ENCODE measurements at places on chromosomes 5 and 9.

DNA sequence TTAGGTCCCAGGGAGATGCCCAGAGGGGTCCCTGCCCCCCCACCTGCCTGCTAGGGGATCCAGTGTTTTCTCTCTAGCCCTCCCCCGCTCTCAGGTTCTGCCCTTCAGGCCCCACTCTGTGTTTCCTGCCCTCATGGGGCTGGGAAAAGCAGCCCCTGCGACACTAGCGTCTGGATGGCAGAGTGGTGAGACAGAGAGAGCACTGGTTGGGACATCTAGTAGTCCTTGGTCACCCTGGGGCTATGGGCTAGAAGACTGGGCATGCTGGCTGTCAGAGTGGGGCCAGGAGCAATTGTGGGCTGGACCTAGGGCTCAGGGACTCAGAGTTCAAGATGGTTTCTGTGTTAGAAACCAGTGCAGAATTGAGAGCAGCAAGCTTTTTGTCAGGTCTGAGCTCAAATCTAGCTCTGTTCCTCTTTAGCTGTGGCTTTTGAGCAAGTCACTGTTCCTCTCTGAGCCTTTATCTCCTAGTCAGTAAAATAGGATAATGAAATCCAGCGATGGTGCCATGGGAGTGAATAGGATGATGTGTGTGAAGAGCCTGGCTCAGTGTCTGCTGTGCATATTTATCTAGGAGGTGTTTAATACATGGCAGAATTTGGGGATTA is 39.0 kb downstream of the RGS3 start:
- no peak for DNase-seq

GRCh38 chr5:94540856-94541494 is 77.4 kb downstream of the KIAA0825 start:
- no peak for DNase-seq

DNA sequence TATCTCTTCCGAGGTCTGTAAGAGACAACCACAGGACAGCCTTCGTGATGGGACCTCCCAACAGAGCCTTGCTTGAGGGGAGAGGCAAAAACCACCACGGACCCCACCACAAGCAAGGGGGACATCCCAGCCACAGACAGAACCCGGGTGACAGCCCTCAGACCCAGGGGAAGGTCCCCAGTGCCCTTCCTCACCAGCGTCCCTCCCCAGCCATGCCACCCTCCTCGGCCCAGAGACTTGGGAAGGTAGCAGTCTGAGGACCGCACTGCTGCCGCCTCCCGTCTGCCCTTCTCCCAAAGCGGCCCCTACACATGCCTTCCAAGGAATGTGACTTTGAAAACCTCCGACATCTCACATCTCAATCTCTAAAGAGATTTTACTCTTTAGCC is 13.4 kb downstream of the IPPK start:
- DNase-seq: no peak

GRCh38 chr9:72728031-72728770 is 206.8 kb downstream of the TMC1 start:
- no peak for DNase-seq

GRCh38 chr9:91915524-91916263 is 34.3 kb downstream of the ROR2 start:
- no peak for DNase-seq

GRCh38 chr5:39765366-39765765 is 340.6 kb upstream of the DAB2 start:
- DNase-seq: peak; percentile 83

GRCh38 chr9:117425566-117425965 is 10.7 kb upstream of the ASTN2 start:
- DNase-seq: no peak

GRCh38 chr9:128094950-128095544 is 27.0 kb downstream of the SLC25A25 start:
- no peak for DNase-seq

GRCh38 chr9:6051511-6051950 is 36.1 kb upstream of the RANBP6 start:
- DNase-seq: no peak

GRCh38 chr5:130871346-130872086 is 293.5 kb downstream of the HINT1 start:
- peak; percentile 96 for DNase-seq

DNA sequence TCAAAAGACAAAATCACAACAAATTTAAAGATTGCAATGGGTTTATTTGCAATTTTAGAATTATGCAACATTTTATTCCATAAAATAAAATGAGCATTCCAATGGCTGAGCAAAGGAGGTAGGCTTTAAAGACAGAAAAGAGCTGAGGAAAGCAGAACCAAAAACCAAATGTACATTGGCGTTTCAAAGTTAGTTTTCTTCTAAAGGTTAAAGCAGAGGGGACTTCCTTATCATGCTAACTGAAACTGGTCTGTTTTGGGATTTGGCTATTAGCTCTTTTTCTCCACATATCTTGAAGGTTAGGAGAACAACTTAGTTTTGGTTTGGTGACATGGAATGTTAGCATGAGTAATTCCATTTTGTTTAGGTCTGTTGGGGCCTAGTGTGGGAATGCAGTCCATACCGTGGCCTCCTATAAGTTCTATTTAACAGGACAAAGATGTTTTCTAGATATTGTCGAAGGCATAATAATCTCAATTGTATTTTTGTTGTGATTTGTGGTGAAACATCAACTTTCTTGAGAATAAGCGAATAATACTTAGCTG is 20.3 kb downstream of the DCP2 start:
- peak; percentile 11 for DNase-seq

DNA sequence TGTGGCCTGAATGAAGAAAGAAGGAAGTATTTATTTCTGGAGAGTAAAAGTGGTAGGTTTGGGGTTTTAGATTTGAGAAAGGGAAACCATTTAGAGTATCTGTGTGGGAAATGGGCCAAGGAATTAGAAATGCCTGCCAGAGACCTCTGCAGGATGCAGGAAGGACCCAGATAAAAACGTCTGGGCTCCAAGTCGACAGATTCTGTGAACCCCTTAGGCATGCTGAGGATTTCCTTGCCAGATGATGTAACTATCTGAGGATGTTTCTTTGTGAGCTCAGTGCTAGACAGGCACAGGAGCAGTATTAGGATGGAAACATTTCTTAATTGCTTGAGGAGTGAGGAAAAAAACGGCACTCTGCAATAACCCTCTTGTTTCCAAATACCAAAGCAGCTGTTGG is 251.8 kb upstream of the DMRT1 start:
- peak; percentile 58 for DNase-seq

- DNase-seq: no peak
Observed at GRCh38 chr9:97504381-97505216, 3.1 kb downstream of the TMOD1 start.

GRCh38 chr5:66882606-66883227 is 286.5 kb downstream of the MAST4 start:
- no peak for DNase-seq

DNA sequence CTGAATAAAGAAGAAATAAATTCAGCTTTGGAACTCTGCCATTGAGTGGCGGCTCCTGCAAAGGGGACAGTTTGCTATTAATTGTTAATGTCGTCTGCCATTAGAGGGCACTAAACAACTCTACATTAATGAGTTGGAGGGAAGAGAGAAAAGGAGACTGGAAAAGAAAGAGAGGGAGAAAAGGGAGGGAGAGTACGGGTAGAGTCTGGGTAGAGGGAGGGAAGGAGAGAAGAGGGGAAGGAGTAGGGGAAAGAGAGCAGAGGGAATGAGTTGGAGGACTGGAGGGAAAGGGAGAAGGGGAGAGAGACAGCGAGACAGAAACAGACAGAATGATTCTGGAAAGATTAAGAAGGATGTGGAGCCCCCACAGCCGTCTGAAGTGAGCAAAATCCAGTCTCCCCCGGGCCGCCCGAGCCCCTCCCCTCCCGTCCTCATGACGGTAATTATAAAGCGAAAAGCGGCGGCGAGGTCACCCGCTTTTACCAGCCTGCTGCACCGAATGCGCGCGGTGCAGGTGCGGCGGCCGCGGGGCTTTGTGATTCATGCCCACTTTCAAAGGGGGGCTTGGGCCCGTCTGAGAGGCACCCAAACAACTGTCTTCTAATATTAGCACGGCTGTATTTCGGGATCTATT is 1.9 kb upstream of the FST start:
- DNase-seq: peak; percentile 71

GRCh38 chr9:15079989-15080388 is 169.8 kb upstream of the FREM1 start:
- DNase-seq: no peak

DNA sequence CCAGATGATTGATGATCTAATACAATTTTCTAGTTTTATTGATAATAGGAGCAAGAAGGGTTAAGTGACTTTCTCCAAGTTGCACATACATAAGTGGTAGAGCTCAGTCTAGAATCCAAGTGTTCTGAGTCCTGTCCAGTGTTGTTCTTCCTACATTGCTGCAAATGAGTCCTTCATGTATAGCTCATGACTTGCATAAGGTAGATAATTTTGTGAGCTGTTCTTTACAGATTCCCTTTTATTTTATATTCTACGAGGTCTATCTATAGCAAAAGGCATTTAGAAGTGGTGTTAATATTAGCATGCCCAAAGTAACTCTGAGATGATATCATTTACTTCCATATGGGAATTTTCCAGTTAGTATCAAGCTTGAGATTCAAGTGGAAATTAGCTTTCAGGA is 20.0 kb downstream of the MRPS30 start:
- DNase-seq: no peak

DNA sequence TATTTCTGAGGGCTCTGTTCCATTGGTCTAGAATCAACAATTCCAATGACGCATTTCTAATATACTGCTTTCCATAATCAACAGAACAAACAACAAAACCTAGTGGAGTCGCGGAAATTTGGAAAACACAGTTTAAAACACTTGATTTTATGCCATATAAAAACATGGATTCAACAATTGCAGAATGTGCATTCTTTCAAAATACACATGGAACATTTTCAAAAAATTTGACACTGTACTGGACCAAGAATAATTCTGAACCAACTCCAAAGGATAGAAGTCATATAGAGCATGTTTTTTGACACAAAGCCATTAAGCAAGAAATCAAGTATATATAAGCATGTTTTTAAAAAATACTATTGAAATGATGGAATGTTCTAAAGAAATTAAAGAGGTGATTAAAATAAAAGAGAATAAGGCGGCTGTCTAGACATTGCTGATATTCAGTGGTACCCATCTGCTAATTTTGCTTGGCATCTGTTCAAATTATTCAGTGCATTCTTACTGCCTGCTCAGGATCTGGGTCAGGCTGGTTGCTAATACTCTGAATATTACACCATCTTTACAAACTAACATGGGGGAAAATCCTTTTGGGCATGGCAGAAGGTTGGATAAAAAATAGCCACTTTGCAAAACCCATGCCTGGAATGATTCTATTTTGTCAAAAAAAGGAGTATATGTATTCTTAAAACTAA is 221.3 kb downstream of the NPR3 start:
- no peak for DNase-seq

- peak; percentile 61 for DNase-seq
Observed at GRCh38 chr5:122195802-122196394, 66.6 kb downstream of the ZNF474 start.

GRCh38 chr9:70888471-70888870 is 232.9 kb downstream of the TRPM3 start:
- DNase-seq: no peak

GRCh38 chr5:112290691-112291090 is 128.4 kb downstream of the EPB41L4A start:
- no peak for DNase-seq

DNA sequence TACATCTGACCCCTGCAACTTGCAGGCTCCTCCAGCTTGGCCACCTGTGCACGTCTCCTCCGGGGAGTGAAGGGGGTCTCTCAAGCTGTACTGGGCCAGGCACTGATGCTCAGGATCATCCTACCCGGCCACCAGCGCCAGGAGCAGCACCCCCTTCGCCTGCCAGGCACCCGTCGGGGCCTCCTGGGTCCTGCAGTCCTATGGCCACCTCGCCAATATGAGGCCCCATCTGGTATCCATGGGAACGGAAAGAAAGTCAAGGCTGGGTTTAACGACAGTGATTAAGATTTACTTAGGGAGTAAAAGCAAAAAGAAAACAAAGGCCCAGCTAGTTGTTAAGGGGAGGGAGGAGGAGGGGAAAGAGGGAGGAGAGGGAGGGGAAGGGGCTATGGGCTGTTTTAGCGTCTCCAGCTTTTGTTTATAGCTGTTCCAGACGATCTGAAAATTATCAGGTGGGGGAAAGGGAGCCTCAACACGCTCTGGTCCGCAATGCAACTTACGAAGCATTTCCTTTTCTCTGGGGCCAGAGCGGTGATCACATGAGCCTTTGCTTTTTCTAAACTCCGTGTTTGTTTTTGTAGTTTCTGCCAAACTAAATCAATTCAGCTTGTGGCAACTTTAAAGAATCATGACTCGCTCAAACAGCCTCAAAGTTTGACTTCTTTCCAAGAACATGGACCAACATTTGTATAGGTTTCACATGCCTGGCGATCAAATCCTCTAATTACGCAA is 132.4 kb downstream of the ROR2 start:
- DNase-seq: peak; percentile 86

DNA sequence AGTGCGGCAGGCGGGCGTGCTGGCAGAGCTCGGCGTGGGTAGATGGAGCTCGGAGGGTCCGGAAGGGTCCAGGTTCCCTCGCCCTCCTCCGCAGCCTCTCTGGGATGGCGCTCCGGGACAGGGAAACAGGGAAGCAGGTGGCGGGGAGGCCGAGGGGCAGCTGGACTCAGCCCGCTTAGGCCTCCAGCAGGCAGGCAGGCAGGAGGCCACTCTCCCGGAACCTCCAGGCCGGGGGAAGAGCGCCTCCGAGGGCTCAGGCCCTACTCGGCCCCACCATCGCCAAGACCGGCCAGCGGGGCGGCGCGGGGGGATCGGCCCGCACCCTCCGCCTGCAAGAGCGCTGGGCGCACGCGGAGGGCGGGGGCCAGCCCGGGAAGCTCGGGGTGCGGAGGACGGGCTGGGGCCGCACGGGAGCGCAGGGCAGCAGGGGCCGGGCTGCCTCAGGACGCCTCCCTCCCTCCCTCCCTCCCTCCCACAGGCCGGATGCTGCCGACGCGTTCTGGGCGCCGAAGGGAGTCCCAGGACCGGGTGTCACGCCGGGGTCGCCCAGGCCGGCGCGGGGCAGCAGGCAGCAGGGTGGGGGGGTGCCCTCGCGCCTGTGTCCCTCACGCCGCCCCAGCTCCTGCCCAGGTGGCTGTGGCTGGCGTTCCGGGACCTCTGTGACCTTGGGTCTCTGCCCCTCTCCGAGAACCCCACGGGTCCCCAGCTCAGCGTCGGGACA is 977 bp downstream of the MGAT4B start:
- peak; percentile 43 for DNase-seq

- DNase-seq: no peak
Observed at GRCh38 chr9:93903886-93904648, 51.1 kb downstream of the BARX1 start.

GRCh38 chr9:135811801-135812200 is 95.5 kb downstream of the CAMSAP1 start:
- peak; percentile 6 for DNase-seq

GRCh38 chr5:147782110-147783028 is at the start of gene JAKMIP2:
JAKMIP2 (minus strand) TSS chr5:147782728; CDS start chr5:147671806, 110,922 bp downstream.
- peak; percentile 4 for DNase-seq

DNA sequence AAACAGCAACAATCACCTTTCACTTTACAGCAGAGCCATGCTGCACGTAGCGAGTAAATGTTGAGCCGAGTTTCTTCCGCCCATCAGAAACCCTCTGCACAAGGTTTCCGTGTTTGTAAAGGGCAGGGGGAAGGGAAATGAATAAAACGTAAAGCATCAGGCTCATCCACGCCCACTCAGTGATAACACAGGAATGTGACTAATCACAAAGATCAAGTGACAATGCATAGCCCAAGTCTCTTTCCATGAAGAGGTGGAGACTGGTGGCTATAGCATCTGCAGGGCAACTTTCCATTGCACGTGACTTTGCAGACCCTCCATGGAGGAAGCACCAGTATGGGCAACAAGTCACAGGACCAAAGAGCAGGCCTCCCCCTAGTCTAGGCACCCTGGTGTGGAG is 56.6 kb downstream of the CAMSAP1 start:
- DNase-seq: no peak
